ENCODE measurements at places on chromosomes 1 and 21.

DNA sequence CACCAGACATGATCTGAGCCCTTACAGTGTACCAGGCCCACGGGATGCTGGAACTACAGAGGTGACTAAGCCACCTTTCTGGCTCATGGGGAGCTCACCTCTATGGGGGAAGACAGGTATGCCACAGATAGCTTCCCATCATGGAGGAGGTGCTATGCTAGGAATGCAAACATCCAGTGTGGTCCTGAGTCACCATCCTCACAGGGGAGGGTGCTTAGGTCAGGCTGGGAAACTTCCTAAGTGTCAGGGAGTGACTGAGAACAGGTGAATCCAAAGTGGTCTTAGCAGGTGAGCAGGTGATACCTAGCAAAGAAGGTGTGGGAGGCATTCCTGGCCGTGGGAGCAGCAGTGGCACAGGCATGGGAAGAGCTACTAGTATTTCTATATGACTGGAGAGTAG is 8.6 kb upstream of the RASSF5 start:
- no peak for DNase-seq

DNA sequence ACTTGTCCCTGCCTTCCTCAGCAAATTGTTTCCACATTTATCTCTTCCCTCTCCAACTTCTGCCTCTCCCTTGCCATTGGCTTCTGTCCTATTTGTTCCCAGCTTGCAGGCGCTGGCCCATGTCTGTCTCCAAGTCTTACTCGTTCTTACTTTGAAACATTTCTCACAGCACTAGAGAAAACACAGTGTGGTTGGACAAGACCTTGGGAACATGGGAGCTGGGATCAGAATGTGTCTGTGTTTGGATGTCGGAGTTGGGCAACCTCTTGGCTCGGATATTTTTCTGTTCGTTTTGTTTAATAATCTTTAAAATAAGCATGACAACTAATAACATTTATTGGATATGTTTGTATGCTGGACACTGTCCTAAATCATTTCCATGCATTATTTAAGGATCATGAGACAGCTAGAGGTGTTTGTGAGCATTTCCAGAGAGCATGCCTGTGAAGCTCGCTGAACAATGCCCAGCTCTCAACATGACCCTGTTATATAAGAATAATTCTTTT is 5.9 kb upstream of the BRWD1 start:
- no peak for DNase-seq

GRCh38 chr1:30295674-30296073 is 427.7 kb downstream of the MATN1 start:
- DNase-seq: no peak

GRCh38 chr1:171263901-171264300 is 15.6 kb downstream of the FMO1 start:
- DNase-seq: no peak

DNA sequence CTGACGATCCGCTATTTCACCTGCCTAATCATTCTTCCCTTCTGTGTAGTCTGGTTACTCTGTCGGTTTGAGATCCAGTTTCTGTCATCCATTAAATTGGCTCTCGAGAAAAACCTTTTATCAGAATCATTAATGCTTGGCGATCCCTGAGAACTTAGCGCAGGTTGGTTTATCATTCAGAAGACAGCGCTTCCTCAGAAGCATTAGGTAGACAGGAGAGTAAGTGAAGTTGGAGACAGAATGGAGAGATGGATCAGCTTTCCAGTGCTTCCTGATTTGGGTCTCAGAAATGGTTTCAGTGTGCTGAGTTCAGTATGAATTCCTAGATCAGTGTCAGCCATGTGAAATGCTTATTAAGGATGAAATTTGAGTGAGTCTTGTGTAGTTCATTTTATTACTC is 1.3 kb downstream of the USP1 start:
- peak; percentile 20 for DNase-seq

Data from choroid plexus epithelial cell (primary cell).